ENCODE measurements at places on chromosomes 6 and 20.
A peak's percentile ranks its signal among the peaks of the same experiment; 100 is the strongest.

GRCh38 chr6:91149956-91150705, 563.3 kb upstream of the MAP3K7 start:
- DNase-seq = peak; percentile 58

- no peak for DNase-seq
Measured at GRCh38 chr6:169230322-169230665, 23.4 kb downstream of the THBS2 start.

DNA sequence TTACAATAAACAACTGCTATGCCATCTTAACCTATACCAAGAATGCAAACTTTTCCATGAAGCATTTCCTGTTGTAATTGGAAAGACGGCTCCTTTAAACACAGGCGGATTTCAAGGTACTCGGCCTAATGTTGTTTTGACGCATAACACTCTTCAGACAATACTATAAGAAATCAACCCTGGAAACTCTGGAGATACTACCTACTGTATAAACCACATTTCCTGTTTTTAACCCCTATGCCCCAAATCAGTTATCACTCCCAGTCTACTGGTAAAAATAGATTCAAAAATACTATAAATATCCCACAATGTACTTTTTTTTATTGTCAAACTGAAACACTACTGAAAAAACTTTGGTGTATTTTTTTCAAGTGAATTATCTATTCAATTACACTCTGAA, 118.1 kb downstream of the IRF4 start:
- DNase-seq = no peak

DNA sequence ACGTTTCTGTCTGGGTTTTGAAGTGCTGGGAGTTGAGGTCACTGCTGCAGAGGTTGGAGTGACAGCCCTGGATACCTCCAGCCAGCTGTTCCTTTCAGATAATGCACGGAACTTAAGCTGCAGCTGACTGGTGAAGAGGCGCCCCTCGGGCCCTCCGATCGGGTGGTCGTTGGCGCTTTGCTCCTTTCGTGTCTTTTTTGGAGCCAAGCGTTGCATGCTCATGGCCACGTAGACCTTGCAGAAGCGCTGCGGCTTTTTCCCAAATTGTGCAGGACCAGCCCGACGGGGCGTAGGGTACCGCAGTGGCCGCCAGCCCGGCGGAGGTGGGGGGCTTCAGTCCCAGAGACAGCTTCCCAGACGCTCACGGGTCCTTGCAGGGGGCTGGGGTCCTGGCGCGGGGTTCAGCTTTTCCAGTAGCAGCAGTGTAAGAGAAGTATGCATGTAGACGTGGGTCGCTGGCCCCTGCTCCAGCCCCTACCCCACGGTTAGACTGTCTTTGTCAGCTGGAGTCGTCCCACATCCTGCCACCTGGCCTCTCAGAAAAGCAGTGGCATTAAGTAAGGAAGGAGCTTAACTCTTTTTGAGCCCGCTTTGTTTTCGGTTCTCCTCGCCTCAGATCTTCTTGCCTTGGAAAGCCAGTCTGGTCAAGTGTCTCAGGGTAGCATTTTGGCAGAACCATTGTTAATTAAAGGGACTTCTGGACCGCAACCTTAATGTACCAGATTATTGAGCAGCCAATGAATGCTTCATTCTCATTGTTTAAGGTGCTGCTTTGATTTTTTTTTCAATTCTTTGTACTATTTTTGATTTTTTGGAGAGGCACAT, 838 bp downstream of the TNFAIP3 start:
- DNase-seq = peak; percentile 49

GRCh38 chr6:145020543-145020942, 714.8 kb downstream of the EPM2A start:
- no peak for DNase-seq

- DNase-seq = no peak
Measured at GRCh38 chr20:1403624-1404023, 10.8 kb upstream of the FKBP1A start.

DNA sequence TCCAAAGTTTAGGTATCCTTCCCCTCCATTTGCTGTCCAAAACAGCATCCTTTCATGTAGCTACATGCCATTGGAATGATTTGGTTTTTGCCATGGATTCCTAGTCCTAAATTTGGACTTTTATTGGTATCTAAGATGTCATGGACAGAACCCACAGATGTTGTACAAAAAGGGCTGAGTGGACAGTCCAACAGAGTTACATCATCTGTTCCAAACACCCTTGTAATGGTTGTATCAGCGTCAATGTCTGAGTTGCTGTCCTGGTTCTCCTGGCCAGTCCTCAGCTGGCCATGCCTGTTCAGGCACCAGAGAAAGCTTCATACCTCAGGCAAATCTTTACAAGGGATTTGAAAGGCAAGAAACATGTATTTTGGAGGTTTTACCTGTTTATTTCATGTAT, 191.3 kb downstream of the ESR1 start:
- DNase-seq = peak; percentile 1

DNA sequence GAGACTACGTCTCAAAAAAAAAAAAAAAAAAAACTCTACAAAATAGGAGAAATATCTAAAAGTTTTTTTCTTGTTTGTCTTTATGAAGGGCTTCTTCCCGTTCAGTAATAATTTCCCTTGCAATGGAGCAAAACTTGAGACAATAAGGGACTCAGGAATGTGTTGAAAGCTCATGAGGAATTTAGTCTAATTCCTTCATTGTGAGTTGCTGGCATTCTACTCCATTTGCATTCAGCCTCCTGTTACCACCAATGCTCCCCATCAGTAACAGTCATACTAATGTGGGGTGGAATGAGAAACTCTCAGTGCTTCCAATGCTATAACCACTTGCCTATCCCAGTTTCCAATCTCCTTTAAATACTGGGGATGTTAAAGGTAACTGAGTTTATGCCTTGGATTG, 576.7 kb upstream of the AGPAT4 start:
- no peak for DNase-seq

DNA sequence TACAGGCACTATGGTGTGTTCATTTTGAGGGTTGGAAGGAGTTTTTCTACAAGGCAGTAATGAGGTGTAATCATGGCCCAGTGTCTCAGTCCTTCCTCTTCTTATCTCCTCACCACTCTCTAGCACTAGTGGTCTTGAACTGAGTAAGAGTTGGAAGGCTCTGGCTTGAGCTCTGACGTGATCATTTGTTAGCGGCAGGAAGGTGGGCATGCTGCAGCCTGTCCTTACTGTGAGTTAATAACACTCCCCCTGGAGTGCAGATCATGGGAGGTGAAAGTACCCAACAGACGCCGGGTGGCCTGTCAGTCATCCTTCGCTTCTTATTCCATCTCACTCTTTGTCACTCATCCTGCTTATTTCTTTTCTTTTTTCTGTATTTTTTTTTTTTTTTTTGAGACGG, 356.9 kb downstream of the CDKAL1 start:
- DNase-seq = no peak

Data from kidney tubule cell (primary cell).